CD4-positive, alpha-beta T cell treated with Interferon gamma for 1 hour (primary cell): ENCODE measurements at places on chromosomes 6 and 20.

GRCh38 chr6:17233531-17233930, 47.6 kb upstream of the RBM24 start:
- no peak for DNase-seq

DNA sequence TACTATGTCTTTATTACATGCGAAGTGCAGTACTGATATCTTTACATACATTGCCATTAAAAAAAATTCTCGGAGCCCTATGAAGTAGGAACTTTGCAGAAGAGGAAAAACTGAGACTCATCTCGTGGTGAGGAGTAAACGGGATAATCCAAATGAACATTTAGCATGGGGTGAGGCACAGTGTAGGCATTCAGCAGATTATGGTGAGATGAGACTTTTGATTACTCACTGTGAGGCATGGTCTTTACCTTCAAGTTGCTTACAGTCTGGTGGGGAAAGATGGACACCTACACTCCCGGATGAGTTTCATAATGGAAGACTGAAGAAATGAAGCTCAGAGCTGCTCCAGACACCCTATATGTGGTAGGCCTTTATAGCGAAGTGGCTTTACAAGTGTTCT, 1.4 kb downstream of the RPRD1B start:
- DNase-seq, result no peak

GRCh38 chr20:43590036-43590391, 723 bp upstream of the IFT52 start:
- DNase-seq, result no peak

DNA sequence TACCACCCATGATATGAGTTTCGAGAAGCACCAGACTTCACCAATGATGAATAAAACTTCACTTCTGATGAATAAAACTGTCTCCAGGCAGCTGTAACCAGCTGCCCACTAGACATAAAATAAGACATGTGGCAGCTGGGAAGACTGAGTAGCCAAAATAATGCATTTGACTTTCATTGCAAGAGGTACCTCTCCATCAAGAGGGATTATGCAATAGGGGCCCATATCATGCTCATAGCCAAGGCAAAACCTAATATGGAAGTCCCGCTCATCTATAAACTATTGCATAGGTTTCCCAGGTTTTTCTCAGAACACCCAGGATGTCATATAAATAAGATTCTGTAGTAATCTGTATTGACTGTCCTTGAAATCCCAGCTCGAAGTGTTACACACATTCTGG, 155.5 kb downstream of the SIM1 start:
- no peak for DNase-seq

GRCh38 chr6:109834131-109834530, 143.0 kb downstream of the FIG4 start:
- no peak for DNase-seq

DNA sequence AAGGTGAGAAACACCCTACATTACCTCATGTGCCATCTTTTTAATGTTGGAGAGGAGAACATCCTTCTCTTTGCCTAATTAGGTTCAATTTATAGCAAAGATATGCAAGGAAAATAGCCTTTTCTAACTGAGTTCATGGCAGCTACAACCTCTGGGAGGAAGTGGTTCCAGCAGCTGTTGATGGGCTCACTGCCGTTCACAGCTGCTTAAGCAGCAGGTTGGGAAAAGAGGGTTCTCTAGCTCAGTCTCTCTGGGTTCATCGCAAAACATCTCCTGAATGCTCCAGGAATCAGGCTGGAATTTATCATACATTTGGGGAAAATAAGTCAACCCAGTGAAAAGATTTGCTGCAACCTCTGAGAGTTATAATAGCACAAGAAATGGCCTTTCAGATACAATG, 115.1 kb downstream of the UNC5CL start:
- DNase-seq, result no peak

DNA sequence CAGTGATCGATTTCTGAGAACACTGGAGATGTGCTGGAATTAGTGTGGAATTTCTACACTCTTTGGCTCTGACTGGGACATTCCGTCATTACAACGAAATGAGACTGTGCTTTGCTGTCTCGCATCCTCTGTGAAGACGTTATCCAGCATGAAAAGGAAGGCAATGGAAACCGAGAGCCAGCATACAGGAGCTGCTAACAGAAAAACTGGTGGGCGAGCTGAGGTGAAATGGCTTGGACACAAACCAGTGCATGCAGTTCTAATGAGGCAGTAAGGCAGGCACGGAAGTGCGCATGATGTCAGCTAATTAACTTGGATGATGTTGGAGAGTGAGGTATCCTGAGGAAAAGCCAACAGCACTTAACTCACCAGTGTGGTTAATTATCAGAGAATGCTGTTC, 202.8 kb upstream of the AGPAT4 start:
- DNase-seq, result no peak

DNA sequence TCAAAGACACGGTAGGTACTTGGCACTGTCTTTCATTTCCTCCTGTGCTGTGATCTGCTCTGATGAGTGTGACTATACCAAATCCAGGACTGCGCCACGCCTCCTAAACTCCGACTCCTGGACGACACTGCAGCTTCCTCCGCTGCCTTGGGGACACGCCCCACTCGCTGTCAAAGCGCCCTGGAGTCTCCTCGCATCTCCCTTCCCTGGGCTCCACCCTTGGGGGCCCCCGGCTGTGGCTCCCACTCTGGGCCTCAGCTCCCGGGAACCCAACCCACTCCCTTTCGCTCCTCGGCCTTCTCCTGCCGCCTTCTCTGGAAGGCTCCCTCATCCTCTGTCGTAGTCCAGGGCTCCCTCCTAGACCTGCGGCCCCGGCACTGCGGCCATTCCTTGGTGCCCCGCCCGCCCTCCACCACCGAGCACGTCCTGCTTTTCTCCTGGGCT, 61.2 kb downstream of the RSPH3 start:
- peak; percentile 20 for DNase-seq

GRCh38 chr6:520820-521219, 129.3 kb downstream of the IRF4 start:
- no peak for DNase-seq

GRCh38 chr6:43250992-43251373, 7.7 kb downstream of the TTBK1 start:
- DNase-seq, result no peak

DNA sequence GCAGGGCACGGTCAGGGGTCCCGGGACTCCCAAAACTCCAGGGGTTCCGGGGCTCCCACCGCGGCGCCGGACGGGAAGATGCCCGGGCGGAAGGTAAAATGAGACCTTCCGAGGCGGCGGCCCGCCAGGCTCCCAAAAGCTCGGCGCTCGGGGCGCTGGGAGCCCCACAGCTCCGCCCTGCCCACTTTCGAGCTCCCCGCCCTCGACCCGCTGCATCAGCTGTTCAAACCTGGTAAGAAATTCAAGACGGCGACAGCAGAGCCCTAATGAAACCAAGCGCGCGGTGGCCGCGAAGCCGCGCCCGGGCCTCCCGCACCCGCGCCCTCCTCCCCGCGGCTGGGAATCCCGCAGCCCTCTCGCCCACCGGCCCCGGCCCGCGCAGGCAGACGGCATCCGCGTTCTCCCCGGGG, 369 bp downstream of the SLC4A11 start:
- peak; percentile 12 for DNase-seq

GRCh38 chr6:52333840-52334200, 28.1 kb upstream of the PAQR8 start:
- DNase-seq, result no peak

DNA sequence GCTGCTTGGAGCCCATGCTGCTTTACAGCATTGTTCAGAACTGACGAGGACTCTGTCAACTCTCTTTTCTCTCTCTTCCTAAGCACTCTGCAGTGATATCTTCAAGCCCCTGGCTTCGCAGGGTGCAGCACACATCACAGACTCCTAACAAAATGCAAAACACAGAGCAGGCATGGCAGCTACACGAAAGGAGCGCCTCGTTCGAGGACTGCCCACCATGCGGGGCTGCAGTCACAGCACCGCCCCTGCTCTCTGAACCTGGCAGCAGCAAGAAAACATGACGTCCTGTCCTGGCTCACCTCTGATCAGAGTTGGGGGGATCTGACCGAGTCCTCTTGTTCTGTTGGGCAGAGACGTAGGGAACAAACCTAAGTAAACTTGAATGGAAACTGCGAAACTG, 281.7 kb downstream of the CDH26 start:
- no peak for DNase-seq

GRCh38 chr20:38453941-38454340, 18.7 kb upstream of the RALGAPB start:
- no peak for DNase-seq

- no peak for DNase-seq
Measured at GRCh38 chr6:23735151-23735550, 390.9 kb upstream of the NRSN1 start.

DNA sequence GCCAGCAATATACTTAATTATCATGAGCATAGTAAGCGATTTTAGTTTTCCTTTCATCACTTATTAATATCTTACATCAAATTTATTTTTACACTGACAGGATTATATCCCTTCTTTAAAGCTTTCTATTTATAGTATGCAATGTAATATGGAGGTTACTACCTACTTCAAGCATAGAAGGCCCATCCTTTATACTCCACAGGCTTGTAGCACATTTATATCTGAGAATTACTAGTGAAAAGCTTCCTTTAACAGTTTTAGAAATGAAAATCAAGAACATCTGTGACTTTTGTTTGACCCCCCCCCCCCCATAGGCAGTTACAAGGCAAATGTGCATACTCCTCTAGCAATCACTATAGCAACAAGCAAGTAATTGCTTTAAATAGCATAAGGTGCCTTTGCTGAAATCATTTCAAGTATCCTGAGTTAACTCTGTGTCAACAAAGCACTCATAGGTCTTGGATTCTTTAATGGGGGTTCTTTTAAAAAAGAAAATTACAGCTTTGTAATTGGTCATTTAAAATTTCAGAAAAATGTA, 917.7 kb downstream of the PHF3 start:
- DNase-seq, result no peak

DNA sequence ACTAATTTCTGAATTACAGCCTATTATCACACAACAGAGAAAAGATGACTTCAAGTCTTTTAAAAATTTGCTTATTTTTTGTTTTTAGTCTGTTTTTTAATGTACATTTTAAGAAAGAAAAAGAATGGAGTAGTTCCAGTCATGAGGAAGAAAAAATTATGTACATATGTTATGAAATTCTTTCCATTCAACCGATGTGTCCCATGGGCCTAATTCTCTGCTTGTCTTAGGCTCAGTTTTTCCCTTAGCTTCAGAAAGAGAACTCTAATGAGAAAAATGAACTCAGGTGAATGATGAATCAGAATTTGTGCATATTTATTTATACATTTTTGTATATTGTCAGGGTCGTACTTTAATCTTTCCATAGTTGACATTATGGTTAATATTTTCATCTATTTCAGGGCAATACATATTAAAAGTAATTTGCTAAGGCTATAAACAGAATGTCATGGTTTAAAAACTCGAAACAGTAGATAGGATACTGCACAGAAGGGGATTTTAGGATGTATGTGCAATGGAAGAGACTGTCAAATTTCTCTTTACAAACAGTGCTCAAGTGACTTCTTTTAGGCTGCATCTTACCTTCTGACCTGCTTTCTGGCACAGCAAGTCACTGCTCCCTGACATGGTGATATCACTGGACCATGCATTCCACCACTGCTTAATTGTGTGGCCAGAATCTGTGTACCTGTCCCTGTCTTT, 153.1 kb downstream of the EPHA7 start:
- no peak for DNase-seq

DNA sequence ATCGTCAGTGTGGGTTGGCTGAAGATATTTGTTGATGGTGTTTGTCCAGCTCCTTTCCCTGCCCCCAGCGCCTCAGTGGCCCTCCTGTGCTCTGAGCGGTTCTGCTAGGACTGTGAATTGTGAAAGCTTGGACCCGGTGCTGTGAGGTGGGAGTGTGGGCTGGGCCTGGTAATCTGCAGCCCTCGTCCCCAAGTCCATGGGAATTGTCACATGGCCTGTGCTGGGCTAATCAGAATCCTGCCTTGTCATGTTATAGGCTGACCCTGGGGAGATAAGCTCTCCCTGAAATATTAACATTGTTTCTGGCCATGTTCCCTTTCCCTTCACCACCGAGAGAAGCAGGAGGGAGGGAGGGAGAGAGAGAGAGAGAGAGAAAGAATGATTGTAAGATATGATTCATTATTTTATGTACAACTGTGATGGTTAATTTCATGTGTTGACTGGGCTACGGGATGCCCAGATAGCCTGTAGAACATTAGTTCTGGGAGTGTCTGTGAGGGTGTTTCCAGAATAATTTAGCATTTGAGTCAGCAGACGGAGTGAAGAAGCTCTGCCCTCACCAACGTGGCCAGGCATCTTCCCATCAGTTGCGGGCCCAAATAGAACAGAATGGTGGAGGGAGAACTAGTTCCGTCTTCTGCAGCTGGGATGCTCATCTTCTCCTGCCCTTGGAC, 62.4 kb downstream of the TFAP2C start:
- DNase-seq, result no peak

DNA sequence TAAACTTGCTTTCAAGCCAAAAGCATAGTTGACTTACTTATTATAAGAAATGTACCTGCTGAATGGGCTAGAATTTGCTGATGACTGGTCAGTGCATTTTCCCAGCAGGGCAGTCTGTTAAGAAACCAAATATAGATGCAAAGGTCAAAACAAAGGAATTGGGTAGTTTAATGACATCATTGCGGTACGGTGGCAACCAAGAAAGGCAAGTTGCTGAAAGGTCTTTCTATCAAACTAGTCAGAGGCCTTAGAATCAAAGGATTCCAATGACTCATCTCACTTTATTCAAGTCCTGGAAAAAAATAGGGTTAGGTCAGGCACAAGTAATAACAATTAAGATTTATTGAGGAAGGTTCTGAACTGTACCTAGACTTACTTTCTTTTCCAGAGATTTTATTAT, 76.4 kb downstream of the KIZ start:
- no peak for DNase-seq
